ENCODE measurements at places on chromosomes 4 and X.
A peak's percentile ranks its signal among the peaks of the same experiment; 100 is the strongest.

GRCh38 chr4:183721207-183722081 lies 62.4 kb downstream of the TRAPPC11 start:
- DNase-seq = no peak

DNA sequence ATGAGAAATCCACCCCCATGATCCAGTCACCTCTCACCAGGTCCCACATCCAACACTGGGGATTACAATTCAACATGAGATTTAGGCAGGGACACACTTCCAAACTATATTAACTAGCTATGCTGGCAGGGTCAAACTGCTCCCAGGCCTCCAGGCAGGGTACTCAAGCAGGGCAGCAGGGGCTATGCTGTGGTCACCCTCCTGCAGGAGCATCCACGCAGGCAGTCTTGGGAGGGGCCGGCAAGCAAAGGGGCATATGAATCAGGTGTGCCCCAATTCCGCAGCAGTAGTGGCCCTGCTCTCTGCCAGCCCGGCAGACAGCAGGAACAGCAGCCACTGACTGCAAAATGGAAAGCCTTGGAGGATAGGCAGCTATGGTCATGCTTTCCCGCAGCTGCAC lies 74.6 kb upstream of the PRDX4 start:
- DNase-seq = no peak

DNA sequence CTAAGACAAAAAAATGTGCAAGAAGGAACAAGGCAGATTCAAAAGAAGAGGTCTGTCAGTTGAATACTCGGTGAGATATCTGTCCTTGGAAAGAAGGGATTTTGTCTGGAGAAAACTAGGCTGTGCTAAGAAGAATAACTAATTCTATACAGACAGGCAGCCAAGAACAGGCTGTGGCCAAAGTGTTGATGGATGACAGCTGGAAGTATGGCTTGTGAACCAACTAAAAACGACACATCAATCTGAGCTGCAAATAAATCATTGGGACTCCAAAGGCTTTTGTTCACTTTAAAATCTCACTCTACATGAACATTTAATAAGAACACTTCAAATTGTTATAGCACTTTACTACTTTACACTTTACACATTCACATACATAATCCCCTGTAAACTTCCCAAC lies 70.5 kb upstream of the IGSF1 start:
- no peak for DNase-seq

- no peak for DNase-seq
Observed at GRCh38 chr4:37383579-37384229, 139.2 kb downstream of the NWD2 start.

GRCh38 chr4:46425775-46426400 lies 36.0 kb upstream of the GABRA2 start:
- no peak for DNase-seq

GRCh38 chrX:70452143-70452733 lies 7.6 kb downstream of the DLG3 start:
- peak; percentile 21 for DNase-seq

- no peak for DNase-seq
Observed at GRCh38 chrX:11187001-11187400, 75.9 kb downstream of the HCCS start.

- no peak for DNase-seq
Observed at GRCh38 chr4:125538670-125539069, 223.9 kb downstream of the FAT4 start.

- DNase-seq = no peak
Observed at GRCh38 chr4:7868892-7869471, 70.7 kb downstream of the AFAP1 start.

GRCh38 chr4:34676400-34676799 lies 1567.9 kb downstream of the ARAP2 start:
- DNase-seq = no peak

GRCh38 chrX:87571964-87572363 lies 54.4 kb downstream of the KLHL4 start:
- no peak for DNase-seq

- DNase-seq = no peak
Observed at GRCh38 chrX:43604753-43605152, 51.3 kb upstream of the MAOA start.

DNA sequence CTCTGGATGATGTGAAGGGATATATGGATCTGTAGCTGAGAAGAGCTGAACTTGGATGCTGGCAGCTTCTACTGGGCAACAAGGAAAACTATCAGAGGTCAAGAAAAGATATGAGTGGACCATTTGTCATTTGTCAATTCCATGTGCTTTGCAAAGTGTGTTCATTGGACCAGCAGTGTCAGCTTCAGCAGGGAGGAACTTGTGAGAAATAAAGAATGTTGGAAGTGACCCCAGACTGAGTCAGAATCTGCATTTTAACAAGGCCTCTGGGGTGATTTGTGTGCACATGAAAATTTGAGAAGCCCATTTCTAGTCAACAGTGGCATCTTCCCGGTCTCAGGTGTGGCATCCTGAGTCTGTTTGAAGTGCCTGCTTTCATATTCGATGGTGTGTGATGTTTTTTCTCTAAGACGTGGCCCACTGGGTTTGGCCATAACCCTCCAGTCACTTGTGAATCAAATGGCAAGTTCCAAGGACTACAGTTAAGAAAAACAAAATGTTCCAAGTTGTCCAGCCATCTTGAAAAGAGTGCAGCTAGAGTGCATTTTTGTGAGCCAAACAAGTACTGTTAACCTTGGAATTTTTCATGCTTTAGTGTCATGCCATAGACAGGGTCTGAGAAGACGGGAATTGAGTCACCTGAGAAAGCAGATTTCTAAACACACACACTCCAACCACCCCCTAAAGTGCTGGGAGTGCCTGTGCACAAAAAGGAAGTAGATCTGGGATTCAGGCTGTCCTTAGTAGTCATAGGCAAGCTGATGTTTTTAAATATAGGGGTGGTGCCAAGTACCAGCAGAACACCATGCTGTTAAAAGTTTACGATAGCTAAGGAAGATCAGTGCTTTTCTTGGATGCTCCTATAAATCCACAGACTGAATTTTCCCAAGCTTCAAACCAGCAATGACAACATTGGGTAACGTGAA lies 26.4 kb downstream of the GPM6B start:
- no peak for DNase-seq

GRCh38 chrX:37846558-37846933 lies 825 bp downstream of the DYNLT3 start:
- no peak for DNase-seq

GRCh38 chrX:41200785-41201184 lies 115.5 kb downstream of the USP9X start:
- no peak for DNase-seq

DNA sequence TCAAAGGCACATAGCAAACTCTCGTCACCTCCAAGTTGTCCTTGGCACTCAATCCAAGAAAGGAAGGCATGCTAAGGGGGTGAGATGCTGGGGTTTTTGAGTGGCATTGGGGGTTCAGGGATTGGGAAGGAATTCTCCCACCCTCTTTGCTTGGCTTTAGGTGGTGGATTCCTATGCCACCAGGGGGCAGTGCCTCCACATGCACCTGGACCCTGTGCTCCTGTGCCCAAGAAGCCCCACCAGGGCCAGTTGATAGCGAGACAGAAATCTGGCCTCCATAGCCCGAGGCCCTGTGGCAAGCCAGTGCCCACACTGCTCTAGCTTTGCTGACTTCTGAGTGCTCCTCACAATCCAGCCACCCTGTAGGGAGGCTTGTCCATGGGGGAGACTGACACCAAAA lies 2.0 kb upstream of the FATE1 start:
- DNase-seq = no peak

- DNase-seq = no peak
Observed at GRCh38 chr4:155891058-155891457, 12.4 kb upstream of the TDO2 start.

- no peak for DNase-seq
Observed at GRCh38 chrX:124344246-124344645, 2.1 kb upstream of the SH2D1A start.

GRCh38 chr4:67678612-67679011 lies 22.3 kb downstream of the UBA6 start:
- no peak for DNase-seq

DNA sequence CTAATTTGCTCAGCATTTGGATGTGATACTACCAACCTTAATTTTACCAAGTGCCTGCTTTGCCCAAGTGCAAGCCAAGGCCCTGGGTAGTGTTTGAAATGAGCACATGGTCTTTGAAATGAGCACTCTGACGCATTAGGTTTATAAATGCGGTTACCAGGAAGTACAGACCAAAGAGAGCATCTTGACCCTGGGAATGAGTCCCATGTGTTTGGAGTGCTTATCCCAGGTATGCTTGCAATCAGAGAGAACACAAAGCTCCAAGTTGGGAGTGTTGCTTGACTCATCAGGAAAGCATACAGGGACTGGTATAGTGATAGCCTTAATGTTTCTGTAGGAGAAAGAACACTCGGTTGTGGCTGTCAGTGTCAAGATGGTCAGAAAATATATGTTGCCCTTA lies 203.6 kb upstream of the MAMLD1 start:
- DNase-seq = no peak

- DNase-seq = no peak
Observed at GRCh38 chr4:6123116-6123515, 77.2 kb downstream of the JAKMIP1 start.

GRCh38 chr4:10981096-10981495 lies 296.5 kb upstream of the CLNK start:
- DNase-seq = no peak

- DNase-seq = peak; percentile 79
Observed at GRCh38 chr4:1870328-1870577, 940 bp upstream of the NSD2 start.

DNA sequence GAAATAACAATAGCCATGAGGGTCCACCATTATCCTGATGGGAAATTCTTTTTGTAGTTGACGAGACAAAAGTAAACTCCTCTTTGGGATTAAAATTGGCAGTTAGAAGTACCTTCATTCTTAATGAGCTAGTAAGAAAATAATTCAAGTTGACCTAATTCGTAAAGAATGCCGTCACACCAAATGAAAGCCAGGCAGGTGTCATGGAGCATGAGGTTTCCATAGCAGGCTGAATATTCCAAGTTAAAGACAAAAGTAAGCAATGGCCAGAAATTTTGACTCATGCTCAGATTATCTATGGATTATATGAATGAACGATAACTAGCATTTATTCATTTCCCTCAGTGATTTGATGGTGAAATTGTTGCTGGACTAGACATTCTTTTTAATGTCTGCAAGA lies 192.2 kb upstream of the FAT1 start:
- no peak for DNase-seq

DNA sequence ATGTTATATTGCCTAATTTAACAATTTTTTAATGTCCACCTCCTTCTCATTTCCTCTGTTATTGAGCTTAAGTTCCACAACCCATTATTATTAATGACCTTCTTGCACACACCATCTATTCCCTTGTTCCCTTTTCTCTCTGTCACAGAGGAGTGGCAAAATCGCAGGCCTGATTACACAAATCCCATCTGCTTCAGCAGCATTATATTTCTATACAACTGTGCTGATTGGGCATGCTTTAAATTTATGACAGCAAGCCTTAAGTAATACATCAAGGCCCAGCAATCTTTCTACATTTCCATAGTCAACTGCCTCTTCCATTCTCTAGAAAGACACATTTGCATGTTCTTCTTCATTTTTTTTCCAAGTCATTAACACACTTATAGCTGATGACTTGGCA lies 423.8 kb downstream of the PRDM5 start:
- DNase-seq = no peak

DNA sequence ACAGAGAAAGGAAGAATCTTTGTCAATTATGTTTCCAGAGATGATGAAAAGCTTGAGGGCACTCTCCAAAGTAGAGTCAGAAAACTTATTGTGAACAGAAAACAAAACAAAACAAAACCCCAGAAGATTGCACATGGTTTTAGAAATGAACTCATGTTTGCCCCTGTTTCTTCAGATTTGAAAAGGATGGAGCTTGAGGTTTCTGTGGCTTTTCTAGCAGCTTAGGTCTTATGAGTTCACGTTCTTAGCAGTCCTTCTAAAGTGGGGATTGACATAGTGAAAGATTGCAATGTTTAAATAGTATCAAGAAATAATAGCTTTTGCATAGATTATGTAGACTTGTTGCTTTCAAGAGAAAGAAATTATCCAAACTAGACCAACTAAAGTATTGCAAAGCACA lies 421.8 kb downstream of the GBA3 start:
- no peak for DNase-seq

DNA sequence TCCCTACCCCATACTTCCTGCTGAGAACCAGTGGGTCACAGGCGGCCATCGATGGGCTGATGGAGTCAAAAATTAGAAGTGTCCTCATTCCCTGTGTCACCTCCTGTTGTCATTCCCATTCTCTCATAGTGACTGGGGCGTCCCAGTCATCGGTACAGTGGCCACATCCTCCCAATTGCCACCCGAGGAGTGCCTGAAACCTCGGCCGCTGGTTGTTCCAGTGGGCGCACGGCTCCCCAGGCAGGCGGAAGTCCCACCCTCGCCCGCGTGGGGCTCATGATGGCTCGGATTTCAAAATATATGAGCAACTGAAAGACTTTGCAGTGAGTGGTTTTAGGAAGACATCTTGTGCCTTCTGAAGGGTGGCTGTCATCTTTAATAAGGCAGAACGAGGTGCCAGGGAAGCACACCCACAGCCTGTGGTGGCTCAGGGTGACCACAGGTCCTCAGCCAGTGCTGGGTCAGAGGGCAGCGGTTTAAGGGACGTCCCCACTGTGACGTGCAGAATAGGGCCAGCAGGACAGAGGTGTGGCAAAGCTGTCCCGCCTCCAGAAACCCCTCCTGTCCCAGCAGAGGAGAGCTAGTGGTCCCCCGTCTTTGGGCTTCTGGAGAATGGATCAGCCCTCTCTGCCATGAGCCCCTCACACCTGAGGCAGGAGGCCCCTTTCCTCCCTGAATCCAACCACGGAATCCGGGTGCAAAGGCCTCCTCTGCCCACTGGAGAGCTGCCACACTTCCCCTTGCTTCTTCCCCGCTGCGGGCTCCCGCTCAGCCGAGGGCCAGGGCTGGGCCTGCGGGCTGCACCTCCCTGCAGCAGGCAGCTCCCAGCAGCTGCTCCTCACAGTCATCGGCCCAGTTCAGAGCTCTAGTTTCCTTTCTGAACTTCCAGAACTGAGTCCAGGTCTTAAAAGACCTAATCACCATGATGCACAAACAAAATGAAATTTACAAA lies 90.4 kb downstream of the ABLIM2 start:
- DNase-seq = no peak

GRCh38 chr4:107017443-107018343 lies 18.4 kb downstream of the DKK2 start:
- no peak for DNase-seq

DNA sequence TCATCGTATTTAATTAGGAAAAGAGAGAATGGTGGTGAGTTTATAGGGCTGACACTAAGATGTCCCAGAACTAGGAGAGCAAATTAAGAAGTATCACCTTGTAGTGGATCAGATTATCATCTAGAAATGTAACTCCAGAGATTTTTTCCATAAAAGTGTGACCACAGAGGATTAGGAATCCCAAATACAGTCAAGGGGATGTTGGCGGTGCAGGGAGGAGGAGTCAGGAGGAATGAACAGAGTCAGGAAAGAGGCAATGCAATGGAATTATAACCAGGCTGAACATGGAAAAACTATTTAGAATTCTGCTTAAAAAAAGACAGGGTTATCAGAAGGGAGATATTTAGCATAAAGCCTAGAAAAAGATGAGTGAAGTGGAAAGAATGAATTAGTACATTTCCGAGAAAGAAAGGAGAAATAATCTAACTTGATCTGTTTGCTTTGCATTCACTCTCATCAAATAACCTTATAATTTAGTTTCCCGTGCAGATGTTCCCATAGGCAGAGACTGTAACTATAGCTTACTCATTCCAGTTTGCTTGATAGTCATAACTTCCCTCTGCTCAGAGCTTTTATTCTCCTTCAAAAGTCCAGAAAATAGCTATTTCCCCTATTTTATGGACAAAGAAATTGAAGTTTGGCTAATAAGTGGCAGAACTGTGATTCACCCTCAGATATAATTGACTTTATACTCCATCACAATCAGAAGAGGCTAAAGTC lies 56.4 kb downstream of the SCFD2 start:
- DNase-seq = no peak

Data from activated CD4-positive, alpha-beta T cell treated with anti-CD3 and anti-CD28 coated beads for 1 hour (primary cell).